Colonic mucosa (tissue), 4 donors: ENCODE measurements at places on chromosomes 1 and 21.

DNA sequence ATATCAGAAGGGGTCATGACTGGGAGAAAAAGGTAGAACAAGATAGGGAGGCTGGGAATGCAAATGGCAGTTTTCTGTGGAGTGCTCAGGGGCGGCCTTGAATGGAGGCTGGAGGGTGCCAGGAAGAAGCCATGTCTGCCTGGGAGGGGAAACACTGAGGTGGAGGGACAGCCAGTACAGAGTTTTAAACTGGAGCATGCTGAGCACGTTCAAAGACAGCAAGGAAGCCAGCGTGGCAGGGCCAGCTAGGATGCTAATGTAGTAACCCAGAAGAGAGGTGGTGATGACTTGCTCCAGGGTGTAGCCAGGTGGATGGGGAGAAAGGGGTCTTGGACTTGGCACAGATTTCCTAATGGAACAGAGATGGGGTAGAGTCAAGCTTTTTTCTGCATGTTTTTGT lies 445.8 kb upstream of the VAMP3 start:
- peak; percentile 7 for DNase-seq

DNA sequence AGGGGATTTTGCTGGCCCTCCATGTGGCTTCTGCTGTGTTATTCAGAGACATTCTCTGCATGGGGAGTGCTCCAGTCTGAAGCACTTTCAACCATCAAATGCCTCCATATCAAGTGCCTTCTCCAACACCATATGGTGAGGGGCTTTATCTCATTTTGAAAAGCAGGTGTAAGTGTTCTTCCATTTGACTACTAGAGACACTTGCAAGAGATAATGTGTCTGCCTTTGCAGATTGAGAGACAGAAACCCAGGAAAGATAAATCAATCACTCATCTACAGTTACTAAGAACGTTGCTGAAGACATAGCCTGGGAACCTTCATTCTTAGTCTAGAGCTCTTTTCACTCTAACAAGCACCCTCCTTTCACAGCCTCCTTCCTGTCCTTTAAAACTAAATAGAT lies 29.5 kb upstream of the REG4 start:
- no peak for DNase-seq

DNA sequence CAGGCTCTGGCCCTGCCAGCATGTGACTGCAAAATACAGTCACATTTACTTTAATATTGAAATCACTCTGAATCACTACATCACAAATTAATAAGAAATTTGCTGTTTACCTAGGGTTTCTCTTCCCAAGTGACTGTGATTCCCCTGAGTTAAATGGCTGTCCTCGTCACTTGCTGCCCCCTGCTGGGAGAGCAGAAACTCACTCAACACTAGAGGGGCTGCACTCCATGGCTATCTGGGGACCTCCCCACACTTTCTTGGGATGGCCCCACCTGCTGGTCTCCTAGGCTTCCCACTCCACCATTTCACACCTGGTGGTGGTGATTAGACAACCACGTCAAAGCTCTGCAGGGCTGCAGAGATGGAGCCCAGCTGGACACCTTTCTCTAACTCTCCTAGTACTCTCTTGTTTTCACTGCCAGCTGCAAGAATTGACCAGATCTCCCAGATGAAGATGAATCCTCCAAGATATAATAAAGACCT lies 63.4 kb downstream of the CD2 start:
- peak; percentile 52 for DNase-seq

DNA sequence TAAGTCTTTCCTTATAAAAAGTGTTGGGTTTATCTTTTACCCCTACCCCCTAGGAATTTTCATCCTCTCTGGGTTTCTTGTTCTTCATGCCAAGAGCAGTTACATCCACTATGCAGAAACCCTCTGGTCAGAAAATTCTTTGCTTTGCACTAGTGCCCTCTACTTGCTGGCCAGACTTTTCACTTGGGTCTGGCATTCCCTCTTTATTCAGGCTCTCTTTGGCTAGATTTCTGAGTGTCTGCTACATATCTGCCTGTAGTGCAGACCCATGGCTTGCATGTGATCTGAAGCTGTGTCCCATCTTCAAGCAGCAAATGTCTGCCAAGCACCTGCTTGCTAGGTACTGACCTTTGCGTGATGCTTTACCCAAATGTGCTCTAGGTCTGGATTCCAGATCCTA lies 237.0 kb downstream of the GPATCH2 start:
- no peak for DNase-seq

DNA sequence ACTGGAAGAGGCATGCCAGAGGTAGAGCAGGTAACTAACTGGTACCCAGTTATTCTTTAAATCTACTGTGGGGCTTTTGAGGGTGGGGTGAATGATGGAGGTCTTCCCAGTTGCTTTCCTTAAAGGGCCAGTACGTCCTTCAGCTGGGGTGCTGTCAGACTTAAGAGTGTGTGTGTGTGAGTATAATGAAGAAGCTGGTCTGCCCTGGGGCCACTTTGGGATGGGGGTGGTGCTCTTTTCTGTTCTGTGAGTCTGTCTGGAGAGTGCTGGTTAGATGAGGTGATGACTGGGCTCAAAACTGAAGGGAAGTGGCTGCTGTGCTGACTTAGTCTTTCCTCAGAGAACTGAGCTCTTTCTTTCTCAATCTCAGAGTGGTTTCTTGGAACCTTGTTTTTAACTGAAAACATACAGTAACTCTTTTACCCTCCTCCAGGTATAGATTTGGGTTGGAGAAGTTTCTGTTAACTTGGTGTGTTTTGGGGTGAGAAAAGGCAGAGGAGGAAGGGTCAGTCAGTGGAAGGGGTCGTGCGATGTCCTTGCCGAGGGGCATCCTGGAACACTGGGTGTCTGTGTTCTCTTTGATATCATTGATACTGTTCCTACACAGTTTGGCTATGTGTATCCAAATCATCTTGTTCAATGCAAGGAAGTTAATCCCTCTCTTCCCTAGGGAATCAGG lies 746 bp downstream of the MACF1 start:
- peak; percentile 43 for DNase-seq
